ENCODE measurements at places on chromosomes 5 and 9.

GRCh38 chr5:69491027-69491426 is 1.6 kb upstream of the OCLN start:
- no peak for DNase-seq

DNA sequence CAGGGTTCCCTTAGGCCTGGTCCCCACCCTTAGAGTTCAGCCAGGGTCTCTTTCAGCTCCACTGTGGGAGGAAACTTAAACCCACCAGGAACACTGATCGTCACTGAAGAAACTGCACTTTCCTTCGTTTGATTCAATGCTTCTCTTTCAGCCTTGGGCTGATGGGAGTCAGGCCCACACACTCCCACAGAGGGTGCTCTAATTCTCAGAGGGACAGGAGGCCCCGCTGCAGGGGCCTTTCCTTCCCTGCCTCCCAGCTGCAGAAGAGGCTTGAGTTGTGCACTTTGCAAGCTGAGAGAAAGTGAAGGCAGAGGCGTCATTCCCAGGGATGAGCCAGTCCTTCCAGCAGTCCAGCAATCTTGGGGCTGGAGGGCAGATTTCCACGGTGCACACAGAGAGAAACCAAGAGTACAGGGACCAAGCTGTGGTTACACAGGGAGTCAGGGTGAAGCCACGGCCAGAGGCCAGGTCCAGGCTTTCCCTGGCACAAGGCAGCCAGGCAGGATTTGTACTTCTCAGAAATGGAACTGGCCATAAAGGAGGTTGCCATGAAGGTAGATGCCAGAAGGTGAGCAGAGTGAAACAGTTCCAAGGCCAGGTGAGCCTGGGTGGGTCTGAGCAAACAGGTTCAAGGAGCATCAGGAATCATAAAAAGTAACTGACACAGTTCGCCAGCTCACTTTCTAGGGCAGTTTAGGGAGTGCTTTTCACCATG is 10.4 kb upstream of the GLIPR2 start:
- DNase-seq = no peak

DNA sequence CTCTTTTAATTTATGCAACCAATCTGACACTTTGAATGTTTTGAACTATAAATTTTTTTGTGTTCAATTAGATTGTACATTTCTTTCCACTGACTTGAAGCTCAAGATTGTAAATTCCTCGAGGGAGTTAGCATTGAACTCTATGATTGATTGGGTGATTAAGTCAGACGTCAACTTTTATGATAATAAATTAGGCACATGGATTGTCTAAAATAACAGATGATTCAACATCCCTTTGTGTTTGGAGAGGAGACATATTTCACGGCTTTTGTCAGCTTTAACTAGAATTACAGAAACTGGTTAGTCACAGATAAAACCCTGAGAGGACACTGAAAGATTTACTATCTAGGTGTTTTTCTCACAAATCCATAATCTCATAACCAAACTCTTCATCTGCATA is 32.7 kb upstream of the TXNDC8 start:
- no peak for DNase-seq

DNA sequence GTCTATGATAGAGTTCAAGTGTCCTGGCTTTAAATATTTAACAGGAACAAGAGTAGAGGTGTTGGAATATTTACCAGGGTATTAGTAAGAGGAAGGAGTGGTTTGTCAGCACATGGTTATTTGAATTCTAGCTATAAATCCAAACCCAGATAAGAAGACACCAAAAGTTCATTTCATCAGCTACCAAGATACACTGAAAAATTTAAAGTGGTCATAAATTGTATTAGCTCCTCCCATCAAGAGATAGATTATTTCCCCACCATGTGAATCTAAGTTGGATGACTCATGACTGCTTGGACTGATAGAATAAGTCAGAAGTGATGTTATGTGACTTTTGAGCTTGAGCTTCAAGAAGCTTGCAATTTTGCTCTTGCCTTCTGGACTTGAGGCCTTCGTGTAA is 72.1 kb upstream of the GRAMD2B start:
- no peak for DNase-seq

DNA sequence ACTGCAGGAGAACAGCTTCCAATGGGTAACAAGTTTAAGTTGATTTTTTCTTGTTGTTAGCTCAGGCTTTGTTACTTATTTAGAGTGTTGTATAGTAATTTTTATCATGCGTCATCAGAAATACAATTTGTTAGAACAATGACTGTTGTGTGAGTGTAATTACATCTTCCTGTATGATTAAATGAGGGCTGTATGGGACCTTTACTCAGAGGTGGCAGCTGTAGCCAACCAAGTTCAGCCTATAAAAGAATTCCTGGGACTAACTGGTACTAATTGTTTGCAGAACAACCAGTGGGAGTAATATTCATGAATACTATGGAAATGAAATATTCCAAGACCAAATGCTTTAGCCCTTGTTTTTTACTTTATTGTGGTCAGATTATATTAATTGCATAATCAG is 30.8 kb upstream of the TJP2 start:
- no peak for DNase-seq

DNA sequence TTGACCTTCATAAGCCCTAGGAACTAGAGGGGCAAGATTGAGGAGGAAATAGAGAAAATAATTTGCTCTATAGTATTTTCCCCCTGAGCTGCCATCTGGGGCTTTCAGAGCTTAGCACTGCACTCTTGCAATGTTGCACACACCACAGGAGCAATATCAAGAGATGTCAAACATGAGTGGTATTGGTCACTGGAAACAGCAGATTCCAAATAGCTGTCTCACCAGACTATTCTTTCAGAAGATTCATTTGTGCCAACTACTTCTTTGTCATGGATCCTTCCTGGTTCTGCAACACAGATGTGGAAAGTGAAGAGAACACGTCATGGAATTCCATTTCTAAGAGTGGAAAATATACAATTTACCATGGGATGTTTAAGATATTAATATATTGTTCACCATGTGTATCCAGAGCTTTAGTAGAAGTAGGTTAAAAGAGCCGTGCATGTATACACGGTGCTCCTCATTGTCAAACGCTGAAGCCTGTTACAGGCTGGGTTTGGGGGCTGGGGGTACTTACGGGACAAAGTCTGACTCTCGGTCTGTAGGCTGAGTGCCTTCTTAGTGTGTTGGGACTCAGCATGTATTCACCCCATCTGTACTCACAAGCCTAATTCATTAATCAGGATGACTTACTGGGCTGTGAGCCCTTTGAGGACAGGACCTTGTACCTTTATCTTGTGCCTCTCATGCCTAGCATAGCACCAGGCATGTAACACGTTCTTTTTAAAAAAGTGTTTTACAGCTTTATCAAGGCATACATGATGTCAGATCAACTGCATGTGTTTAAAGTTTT is 31.4 kb upstream of the GDNF start:
- DNase-seq = no peak

- DNase-seq = no peak
Observed at GRCh38 chr9:18989865-18990264, 43.1 kb downstream of the SAXO1 start.

DNA sequence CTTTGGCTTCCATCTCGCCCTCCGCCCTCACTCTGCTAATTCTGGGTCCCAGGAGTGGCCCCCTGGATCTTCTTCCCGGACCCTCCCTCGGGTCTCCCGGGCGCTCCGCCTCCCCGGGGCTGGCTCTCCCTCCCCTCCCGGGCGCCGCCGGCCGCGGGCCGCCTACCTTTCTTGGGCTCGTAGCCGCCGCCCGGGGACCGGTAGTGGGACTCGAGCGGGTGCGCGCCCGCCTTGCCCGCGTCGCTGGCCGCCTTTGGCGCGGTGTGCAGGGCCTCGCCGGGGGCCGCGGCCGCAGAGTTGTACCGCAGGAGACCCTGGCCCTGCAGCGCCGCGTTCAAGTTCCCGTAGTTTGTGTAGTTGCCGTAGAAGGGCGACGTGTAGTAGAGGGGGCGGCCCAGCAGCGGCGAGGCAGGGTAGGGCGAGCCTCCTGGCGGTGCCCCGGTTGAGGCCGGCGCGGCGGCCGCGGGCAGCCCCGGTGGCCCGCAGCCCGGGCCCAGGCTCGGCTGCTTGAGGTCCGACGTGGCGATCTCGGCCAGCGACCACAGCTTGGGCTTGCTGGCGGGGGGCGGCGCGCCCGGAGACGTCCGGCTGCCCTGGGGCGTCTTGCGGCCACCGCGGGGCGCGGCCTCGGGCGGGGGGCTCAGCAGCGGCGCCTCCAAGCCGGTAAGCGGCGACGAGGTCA is 3.2 kb downstream of the IRX2 start:
- no peak for DNase-seq

DNA sequence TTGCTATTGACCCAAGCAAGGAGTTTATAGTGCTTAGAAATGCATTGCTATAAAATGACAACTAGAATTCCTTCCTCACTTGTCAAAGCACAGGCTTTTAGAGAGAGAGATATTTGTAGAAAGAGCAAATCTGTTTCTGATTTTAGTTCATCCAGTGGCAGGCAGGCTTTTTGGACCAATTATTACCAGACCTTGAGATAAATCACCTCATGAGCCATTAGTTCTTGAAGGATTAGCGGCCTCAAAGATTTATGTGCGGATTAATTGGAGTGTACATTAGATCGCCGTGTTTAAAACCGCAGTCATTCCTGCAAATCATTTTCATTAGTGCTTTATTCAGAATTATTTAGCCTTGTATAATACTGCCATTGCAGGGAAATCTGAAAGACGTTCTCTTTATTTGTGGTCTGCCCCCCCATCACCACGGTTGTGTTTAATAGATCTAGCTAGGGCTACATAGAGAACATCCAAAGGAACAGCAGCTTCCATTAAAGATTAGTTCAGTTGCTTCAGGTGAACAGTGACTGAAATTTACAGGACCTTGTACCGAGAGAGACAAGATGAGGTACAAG is 28.8 kb upstream of the TJP2 start:
- DNase-seq = no peak

- no peak for DNase-seq
Observed at GRCh38 chr5:43303242-43303641, 10.0 kb downstream of the HMGCS1 start.

GRCh38 chr5:178624631-178625546 is 2.0 kb downstream of the CLK4 start:
- DNase-seq = no peak

- DNase-seq = no peak
Observed at GRCh38 chr9:130023144-130023787, 19.7 kb downstream of the FNBP1 start.

Measured in stimulated activated CD8-positive, alpha-beta memory T cell treated with anti-CD3 and anti-CD28 coated beads, Interleukin-4, amount 100 ng/mL, for 4 hours (primary cell).